GM12864 (cell line): ENCODE measurements at places on chromosomes 2 and 18.

DNA sequence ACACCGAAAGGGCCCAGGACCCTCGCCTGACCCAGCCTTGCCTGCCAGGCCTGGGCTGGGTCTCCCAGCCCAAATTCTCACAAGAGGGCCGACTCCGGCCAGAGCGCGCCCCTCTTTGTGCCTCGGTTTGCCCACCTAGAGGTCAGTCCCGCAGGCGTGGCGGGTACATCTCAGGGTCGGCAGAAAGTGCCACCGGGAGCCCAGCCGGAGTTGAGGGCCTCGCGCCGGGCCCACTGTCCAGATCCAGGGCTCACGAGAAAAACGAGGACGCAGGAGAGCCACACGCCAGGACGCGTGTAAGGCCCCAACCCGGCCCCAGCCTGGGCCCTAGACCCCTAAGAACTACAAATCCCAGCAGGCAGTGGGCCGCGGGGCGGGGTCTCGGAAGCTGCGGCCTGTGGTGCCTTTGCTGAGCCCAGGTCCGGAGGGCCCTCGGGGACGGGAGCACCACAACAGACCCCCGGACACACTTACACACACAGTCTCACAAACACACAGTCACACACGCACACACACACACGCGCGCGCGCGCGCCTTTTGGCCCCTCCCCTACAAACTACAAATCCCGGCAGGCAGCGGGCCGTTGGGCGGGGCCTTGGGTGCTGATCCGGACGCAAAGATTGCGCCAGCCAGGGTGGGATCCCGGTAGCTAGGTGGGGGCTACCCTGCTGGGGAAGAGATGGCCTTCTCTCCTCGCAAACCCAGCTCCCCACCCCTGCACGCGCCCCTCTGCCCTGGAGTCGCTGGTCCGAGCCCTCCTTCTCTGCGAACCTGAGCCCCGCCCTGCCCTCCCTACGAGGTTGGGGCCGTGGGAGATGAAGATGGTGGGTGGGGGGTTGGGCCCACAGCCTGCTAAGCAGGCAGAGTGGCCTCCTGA lies at the start of gene SH2D6:
Gene SH2D6 (plus strand): TSS at position 583 of the 877 bp plus-strand sequence. CDS start 10,752 bp downstream, outside the sequence.
- peak; percentile 61 for DNase-seq

GRCh38 chr2:127275789-127276188 lies 18.2 kb downstream of the ERCC3 start:
- DNase-seq: no peak

DNA sequence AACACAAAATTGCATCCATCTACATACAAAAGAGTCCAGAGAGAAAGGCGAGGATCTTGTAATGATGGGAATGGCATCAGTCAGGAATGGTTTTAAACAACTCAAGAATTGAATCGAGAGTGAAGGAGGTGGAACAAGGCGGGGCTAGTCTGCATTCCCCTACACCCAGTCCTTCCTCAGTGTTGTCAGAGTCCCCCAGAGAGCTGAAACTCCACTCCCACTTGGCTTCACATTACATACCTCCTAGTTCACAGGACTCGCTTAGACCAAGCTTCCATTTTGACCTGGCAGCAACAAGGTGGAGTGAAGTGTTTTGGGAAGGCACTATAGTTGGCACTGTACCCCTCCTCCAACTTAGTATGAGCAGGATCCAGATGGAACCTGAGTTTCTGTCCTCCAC lies 1273.5 kb upstream of the CRIM1 start:
- DNase-seq: no peak

GRCh38 chr2:20452551-20452950 lies 5.7 kb downstream of the RHOB start:
- no peak for DNase-seq

GRCh38 chr2:171128461-171128860 lies 32.2 kb downstream of the TLK1 start:
- DNase-seq: no peak

DNA sequence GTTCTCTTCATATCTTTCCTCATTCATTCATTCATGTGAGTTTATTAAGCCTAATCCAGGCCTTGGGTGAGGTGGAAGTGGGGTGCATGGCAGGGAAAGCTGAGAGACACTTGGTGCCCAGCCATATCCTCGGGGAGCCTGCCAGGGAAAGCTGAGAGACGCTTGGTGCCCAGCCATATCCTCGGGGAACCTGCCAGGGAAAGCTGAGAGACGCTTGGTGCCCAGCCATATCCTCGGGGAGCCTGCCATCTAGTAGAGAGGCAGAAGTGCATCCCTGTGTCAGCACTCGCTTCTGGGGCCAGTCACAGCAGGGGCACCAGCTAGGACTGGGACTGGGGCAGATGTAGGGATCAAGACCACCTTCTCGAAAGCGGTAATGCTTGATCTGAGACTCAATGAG lies 39.4 kb downstream of the DDX18 start:
- DNase-seq: no peak

GRCh38 chr2:144511937-144512336 lies 8.0 kb downstream of the ZEB2 start:
- DNase-seq: no peak

GRCh38 chr2:196479350-196479749 lies 160.2 kb upstream of the CCDC150 start:
- DNase-seq: no peak

DNA sequence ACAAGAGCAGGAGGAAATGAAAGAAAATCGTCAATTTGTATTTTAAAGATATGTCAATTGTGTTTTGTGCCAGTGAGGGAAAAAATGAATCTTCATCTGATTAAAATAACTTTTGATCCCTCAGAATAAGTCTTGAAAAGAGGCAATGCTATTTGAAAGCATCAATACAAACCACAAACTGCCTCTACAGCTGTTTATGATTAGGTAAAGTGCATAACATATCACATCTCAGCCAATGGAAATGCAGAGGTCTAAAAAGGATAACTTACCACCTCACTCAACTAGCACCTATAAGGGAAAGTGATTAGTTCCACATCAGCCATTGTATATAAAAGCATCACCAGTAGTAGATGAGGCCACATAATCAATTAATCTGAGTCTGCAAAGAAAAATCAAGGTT lies 492.2 kb upstream of the CDH2 start:
- no peak for DNase-seq

DNA sequence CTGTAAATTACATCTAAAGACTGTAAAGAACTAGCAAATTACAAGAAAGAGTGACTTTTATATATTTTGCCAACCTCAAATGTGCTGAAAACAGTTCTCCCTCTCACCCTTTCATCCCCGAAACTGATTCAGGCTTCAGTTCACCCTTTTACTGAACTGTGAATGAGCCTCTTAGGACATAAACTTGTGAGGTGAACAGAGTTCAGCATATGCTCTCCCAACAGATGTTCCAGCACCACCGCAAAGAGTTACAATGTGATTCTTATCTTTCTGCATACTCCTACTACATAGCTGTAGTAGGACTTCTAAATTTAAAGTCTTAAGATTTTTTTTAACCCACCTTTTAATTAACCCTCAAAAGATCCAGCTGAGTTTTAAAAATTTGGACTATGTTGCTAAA lies 1.2 kb upstream of the ZCCHC2 start:
- no peak for DNase-seq

- peak; percentile 57 for DNase-seq
Measured at GRCh38 chr18:54269893-54270844, 852 bp downstream of the POLI start.

DNA sequence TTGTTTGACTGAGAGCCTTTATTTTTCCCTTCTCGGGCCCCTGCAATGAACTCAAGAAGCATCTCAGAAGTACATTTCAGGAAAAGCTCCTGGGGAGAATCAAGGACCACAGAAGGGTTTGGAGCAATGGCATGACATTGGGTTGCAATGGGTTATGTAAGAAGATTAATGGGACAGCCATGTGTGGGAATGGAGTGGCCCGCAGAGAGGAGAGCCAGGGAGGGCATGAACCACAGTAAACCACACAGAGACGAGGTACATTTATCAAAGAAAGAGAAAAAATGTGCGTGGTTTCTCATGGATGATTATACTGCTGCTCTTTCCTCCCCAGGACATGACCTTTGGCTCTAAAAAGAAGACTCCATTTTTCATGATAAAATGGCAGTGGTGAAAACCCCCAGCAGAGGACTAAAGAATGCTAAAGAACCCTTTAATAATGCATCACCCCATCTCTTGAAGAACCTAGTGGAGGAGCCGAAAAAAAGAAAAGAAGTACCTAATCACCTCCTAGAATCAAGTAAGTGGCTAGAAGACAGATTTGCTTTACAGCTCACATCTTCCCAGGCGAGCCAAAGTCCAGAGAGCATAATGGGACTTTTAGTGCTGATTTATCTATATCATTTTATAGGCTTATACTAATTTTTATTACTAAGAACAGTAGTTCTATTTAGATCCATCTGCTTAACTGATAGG lies 1.7 kb downstream of the CFAP221 start:
- no peak for DNase-seq

DNA sequence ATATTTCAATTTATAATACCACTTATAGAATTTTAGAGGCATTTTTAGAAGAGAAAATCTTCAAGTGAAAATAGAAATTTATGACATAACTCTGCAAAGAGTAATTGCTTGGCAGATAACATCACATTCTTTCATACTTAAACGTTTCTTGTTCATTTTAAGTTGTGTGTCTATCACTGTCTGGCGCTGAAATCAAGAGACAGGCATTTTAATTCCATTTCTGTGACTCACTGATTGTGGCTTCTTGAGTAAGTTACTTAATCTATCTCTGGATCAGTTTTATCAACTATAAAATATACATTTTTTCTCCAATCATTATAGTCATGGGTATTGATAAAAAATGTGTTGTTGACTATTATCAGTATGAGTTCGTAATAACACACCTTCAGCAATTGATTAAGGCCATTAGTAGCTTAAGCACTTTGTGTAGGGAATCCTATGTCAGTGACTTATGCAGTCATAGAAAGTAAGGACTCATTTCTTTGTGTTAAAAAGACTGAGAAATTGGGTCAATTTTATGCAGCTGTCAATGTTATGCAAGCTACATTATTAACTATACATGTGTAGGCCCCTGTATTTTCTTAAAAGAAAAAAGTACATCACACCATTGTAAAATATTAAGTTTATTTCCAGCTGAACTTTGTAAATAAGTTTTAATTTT lies 497.3 kb downstream of the CCDC85A start:
- DNase-seq: no peak

DNA sequence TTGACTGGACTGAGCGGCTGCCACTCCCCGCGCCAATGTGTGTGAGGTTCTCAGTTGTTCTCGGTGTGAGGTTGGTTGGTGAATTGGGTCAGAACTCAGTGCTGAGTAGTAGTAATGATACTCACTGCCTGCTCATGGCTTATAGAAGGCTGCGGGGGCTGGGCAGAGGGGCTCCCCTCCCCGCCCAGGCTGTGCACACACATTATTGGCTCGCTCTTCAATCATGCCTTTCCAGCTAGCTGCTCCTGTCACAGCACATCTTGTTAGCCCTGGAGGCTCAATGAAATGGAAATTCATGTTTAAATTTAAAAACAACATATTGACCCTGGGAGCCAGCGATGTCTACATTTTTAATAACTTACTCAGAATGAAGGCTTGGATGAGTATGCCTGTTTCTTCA lies 152.8 kb downstream of the CELF4 start:
- no peak for DNase-seq

- peak; percentile 8 for DNase-seq
Measured at GRCh38 chr2:151374436-151374835, 17.0 kb downstream of the TNFAIP6 start.

DNA sequence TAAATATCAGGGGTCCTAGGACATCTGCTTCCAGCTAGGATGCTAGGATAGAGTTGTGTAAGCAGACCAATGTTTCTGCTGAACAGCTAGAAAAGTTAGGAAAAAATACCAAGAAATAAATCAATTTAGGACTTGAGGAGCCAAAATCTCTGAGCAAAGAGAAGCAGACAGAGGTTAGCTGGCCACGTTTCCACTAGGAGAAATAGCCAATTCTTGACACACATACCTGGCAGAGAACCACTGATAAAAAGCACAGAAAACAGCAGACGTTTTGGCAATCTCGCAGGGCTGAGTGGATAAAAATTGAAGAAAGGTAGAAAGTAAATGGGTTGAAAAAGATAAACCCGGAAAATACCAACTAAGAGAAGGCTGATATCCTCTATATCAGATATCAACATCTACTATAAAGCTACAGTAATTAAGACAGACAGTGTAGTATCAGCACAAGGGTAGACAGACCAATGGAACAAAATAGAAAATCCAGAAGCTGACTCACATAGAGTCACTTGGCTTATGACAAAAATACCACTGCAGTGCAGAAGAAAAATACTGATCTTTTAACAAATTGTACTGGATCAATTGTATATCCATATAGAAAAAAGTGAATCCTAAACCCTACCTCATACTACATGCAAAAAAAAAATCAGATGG lies 306.1 kb upstream of the KLHL29 start:
- DNase-seq: no peak

DNA sequence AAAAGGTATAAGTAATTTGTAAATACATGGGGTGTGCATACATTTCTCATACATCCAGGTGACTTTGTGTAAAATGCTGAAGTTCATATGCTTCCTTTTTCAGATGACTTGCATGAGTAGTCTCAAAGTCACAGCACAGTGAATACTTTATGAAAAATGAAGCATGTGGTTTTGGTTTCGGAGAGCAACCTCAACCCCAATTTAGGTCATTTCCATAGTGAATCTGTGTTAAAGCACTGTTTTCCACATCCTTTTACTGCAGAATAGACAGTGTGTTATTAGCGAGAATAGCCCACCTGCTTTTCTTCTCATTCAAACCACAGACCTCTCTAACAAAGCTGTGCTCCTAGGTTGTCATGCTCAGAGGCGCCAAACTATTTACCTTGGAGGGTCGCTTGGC lies 204.4 kb upstream of the RASGRP3 start:
- peak; percentile 64 for DNase-seq

DNA sequence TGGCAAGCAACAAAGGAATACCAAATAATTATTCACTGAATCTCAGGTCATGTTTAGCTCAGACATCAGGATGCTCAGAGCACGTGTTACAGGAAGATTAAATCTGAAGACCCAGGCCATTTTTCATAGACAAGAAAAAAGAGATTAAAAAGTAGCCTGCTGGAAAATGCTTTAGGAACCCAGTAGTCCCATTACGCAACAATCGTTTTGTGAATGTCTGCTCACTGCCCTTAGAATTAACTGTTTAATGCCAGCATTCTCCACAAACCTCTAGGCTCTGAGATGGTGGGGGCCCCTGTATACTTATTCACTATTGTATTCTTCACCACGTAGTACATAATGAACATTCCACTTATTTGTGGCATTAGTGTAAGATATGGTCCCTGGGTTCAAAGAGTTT lies 154.6 kb upstream of the NYAP2 start:
- no peak for DNase-seq

GRCh38 chr2:58064086-58064485 lies 17.5 kb downstream of the VRK2 start:
- DNase-seq: no peak

GRCh38 chr2:227703280-227703732 lies 14.5 kb downstream of the SLC19A3 start:
- DNase-seq: no peak

DNA sequence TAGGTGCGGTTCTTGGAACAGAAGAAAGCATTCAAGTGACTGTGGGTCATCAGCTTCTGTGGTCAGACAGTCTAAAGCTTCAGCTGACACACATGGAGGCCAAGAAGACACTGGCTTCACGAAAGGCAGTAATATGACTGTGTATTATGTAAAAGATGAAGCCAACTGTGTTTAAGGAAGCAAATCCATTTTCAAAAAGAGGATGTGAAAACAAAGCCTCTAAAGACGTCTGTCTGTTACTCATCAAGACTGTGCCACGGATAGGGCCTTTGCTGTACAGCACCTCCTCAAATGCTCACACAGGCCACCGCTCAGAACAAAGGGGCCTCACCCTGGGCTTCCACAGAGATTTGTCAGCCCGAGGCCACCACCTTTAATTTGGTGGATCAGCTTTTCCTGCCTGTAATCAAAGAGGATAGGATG lies 21.1 kb upstream of the TMEM163 start:
- peak; percentile 87 for DNase-seq
